ENCODE measurements at places on chromosomes 13 and 19.

- no peak for DNase-seq
Observed at GRCh38 chr13:102609696-102610095, 12.9 kb downstream of the TPP2 start.

- DNase-seq = no peak
Observed at GRCh38 chr19:35352177-35352447, 4.4 kb downstream of the FFAR1 start.

DNA sequence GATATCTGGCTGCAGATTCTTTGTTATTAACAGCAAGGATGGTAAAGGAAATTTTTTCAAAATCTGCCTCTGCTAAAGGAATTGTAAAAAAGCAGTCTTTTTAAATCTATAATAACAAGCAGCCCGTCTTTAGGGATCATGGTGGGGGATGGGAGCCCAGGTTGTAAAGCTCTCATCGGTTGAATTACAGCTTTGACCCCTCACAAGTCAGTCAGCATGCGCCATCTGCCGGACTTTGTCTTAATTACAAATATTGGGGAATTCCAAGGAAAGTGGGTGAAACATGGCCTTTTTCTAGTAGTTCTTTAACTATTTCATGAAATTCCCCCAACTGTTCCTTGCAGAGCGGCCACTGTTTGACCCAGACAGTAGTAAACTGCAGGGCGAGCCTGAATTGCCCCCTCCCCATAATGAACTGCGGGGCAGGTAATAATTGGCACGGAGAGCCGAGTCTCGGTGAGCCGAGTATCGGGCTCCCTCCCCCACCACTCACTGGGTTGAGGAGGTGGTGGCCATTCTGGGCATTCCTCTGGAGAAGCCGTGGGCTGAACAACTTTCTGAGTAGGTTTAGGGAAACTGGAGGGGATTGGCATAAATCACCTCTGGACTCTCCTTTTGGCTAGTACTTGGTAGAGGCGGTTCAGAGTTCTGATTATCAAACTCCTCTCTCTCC lies 11.6 kb downstream of the ZNF578 start:
- no peak for DNase-seq

GRCh38 chr13:108402850-108403249 lies 133.3 kb downstream of the TNFSF13B start:
- DNase-seq = no peak

DNA sequence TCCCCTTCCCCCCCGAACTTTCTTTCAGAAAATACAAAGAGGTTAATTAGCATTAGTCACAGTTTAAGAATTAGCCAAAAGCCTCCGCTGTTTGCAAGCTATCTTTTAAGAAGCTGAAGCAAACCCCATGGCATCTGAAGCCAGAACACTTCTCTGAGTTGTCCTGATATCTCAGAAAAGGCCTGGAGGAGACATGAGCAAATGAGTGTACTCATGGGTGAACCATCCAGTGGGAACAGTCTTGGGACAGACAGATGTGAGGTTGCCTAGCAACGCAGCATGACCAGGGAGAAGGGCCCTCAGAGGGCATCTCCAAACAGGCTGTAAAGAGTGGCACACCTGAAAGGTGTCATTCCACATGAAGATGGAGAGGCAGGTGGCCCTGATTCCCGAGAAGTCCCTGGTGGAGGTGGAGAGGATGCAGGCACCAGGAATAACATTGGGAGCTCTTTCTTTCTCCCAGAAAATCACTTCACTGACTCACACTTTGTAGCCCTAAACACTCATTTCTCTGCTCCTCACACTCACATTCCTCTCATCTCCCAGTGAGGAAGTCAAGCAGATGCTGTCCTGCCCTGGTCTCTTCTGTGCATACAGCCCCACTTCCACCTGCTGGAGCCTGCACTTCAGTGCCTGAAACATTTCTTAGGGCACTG lies 87.0 kb upstream of the TSHZ3 start:
- no peak for DNase-seq

- no peak for DNase-seq
Observed at GRCh38 chr13:97369261-97369893, 64.6 kb upstream of the RAP2A start.

DNA sequence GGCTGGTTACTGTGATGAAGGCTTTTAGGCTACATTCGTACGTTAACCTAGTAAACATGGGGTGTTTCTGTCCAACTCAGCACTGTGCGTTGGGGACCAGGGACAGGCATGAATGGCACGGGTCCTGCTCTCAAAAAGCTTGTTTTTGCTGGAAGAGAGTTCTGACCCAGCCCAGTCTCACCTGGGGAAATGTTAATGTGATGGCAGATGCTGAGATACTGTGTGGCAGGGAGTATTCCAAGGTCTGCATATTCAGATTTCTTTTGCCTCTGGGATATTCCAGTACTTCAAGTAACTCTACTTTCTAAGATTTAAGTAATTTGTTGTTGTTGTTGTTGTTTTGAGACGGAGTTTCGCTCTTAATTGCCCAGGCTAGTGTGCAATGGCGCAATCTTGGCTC lies 13.7 kb downstream of the CUL4A start:
- no peak for DNase-seq

GRCh38 chr13:25406377-25406776 lies 34.6 kb downstream of the ATP8A2 start:
- no peak for DNase-seq

DNA sequence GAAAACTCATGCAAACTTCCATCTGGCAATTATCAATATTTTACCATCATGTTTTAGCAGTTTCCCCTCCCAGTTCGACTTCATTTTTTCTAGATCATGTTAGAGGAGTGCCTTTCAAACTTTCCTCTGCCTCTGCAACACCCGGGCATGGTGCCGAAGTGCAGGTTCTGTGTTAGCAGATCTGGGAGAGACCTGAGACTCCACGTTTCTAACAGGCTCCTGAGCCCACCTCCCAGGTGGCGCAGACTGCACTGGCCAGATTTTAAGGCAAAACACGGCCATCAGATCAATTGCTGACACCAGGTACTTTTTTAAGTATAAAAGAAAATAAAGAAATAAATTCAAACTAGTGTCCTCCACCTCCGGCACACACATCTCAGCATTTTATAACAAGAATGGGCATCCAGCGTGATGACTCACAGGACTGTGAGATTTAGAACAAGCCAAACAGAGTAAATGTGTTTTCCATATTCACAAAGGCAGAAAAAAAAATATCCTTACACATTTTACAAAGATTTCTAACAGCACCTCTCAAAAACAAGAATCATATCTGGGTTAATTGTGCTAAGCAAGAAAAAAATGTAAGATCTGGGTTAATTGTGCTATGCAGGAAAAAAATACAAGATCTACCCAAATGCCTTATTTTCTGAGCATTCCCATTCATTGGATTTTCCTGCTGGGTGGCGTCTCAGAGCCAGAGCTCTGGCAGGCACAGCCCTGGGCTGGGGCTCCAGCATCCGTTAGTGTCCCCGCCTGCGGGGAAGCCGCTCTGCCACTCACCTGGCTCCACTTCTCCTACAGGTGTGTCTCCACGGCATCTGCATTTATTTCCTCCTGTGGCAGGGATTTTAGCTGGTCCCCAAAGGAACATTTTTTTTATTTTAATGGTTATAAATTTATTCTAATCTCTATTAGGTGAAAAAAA lies 127.9 kb upstream of the SOX1 start:
- no peak for DNase-seq

DNA sequence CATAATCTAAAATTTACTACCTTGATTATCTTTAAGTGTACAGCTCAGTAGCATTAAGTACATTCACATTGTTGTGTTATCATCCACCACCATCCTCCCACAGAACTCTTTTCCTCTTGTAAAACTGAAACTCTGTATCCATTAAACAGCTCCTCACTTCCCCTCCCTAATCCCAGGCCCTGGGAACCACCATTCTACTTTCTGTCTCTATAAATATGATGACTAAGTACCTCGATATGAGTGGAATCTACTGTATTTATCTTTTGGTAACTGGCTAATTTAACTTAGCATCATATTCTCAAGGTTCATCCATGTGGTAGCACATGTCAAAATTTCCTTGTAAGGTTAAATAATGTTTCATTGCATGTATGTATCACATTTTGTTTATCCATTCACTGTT lies 49.0 kb upstream of the POMP start:
- DNase-seq = no peak

GRCh38 chr19:12166626-12167025 lies 3.7 kb downstream of the ZNF136 start:
- no peak for DNase-seq

- DNase-seq = no peak
Observed at GRCh38 chr13:98416408-98416807, 160.5 kb downstream of the STK24 start.

DNA sequence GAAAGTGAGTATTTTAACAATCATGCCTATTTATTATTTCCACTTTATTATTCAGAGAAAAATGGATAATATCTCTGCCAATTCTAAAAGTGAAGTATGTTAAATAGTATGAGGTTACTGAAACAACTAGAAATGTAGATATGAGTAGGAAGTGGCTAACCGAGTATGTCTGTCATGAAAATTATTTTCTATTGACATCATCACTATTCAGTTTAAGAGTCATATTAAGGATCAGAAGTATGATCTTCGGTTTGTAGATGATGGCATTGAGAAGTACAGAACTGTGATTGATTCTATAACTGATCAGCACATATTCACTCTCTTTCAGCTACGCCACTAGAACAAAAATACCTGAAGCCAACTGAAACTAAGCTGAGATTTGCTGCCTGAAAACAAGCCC lies 146.4 kb upstream of the SLITRK5 start:
- no peak for DNase-seq

DNA sequence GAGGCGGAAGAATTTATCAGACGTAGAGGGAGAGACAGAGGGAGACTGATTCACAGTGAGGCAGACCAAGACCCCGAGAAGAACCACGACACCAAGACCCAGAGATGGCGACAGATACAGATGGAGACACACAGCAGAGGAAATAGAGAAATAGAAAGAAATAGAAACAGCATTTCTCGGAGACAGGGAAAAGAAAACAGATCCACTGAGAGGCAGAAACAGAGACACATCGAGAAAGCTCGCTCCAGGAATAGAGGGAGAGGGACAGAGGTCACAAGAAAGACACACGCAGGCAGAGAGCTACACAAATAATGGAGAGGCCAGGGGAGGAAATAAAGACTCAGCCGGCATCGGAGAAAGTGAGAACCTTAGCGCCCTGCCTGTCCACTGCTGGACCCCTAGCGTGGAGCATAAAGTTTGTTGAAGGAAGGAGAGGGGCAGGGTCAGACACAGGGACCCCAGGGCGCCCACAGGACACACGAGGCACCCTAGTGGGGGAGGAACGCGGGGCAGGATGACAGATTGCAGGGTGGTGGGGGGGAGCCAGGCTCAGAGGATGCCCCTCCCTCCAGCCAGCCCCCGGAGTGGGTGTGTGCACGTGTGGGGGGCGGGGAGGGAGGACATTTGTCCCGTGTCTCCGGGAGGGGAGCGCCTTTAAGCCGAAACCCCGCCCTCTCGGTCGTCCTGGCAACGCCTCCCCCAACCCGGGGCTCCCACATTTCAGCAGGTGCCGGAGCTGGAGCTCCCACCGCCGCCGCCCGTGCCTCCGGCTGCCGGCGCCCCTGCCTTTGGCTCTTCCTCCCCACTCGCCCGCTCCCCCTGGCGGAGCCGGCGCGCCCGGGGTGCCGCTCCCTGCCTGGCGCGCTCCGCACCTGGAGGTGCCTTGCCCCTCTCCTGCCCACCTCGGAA lies at the start of gene PRKCG:
TSS of gene PRKCG (plus strand) at position 716 of the 909 bp plus-strand sequence. CDS start 298 bp downstream, outside the sequence.
- peak; percentile 52 for DNase-seq

DNA sequence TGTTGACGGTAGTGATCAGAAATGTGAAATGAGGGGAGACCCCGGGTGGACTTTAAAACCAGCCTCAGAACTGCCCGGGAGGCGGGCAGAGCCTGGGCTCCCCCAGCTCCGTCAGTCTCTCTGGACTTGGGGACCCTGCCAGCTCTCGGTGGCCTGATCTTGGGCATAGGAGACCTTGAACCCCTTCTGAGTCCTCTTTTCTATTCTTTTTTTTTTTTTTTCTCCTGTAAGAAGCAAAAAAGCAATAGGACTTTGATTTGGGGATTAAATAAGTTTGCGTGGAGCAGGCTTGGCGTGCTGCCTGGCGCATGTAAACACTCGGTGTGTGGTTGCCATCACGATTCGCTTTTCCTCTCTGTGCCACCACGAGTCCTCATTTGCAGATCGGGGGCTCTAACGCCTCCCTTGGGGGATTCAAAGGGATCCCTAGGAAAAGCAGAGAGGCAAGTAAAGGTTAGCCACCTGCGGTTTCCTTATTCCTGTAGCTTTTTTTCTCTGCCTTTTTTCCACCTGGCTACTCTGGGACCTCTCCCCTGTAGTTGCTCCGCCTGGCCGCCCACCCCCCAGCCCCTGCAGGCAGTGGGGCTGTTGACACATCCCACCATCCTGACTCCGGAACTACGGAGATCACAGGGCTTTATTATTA lies 1.3 kb downstream of the SAFB start:
- DNase-seq = no peak

DNA sequence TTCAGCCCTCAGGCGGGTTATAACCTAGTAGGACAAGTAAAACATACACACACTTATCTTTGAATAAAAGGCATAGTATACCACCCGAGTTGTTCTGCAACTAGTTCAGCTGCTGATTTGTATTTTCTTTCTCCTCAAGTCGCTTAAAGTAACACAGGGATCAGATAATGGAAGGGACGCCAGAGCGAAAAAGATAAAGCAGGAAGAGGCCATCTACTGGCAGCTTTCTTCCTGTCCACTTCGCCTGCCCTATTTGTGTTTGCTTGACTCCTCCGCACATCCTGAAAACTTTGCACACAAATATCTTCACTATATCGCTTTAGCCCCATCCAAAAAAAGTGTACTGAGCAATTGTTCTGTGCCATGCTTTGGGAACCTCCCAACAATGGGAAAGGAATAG lies 238.0 kb upstream of the SOX21 start:
- DNase-seq = no peak

DNA sequence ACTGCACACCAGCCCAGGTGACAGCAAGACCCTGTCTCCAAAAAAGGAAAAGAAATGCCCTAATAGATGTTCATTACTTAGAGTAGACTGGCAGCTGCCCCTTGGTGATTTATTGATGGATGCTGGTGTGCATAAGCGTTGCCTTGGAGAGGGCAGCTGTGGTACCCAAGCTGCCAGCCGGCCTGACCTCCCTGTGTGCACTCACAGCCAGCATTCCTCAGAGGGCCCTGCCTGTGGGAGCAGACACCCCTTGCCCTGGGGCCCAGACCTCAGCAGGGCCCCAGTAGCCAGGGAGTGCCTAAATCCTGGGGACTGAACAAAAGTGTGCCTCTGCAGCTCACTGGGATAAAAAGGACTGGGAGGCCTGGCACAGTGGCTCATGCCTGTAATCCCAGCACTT lies 7.8 kb upstream of the ACTN4 start:
- DNase-seq = no peak

All from CD4-positive, alpha-beta T cell treated with Interleukin-6 at 100 ng/mL for 8 hours (primary cell).